ENCODE measurements at places on chromosomes 6 and 20. TPM values are rescaled to one million over a fixed set of nuclear protein-coding genes. Genes with fewer than 3 reads are reported as not detected.
A peak's percentile ranks its signal among the peaks of the same experiment; 100 is the strongest.

The BPIFB1 gene
- total RNA-seq: not detected

The FAM50B gene
- total RNA-seq: 6.4 TPM

The WFDC5 gene
- total RNA-seq: not detected

The ENPP1 gene
- total RNA-seq: 22.1 TPM

The DACT2 gene
- 2.4 TPM for total RNA-seq

The SPATA25 gene
- 6.0 TPM for total RNA-seq

The PBOV1 gene
- total RNA-seq: not detected

The NTSR1 gene
- total RNA-seq: 1.5 TPM

The SMOC2 gene
- 10.2 TPM for total RNA-seq

The MICB gene
- total RNA-seq: 3.8 TPM

The PKIB gene
- 109 TPM for total RNA-seq

The DYNLRB1 gene
- 132 TPM for total RNA-seq

- no peak overlapping the region for H3K4me3 ChIP-seq
- no peaks in the 10 kb centered on the region for H3K36me3 ChIP-seq
- H3K4me1 ChIP-seq: peaks cover 19% of the 10 kb centered on the region
- H3K27me3 ChIP-seq: no peaks in the 10 kb centered on the region
- H3K27ac ChIP-seq: peak overlapping the region; percentile 22
These were observed 72.7 kb downstream of the METTL24 start for GRCh38 chr6:110285306-110286060.

GRCh38 chr6:128310451-128310850, 209.9 kb downstream of the PTPRK start:
- no peaks in the 10 kb centered on the region for H3K27me3 ChIP-seq
- DNase-seq: no peak
- no peak overlapping the region for H3K27ac ChIP-seq
- no peaks in the 10 kb centered on the region for H3K36me3 ChIP-seq

GRCh38 chr6:142698751-142699150, 246.2 kb downstream of the HIVEP2 start:
- no peaks in the 10 kb centered on the region for H3K27me3 ChIP-seq
- H3K4me1 ChIP-seq: no peaks in the 10 kb centered on the region
- no peak overlapping the region for H3K27ac ChIP-seq
- no peak overlapping the region for H3K4me3 ChIP-seq
- no peak for DNase-seq
- no peaks in the 10 kb centered on the region for H3K36me3 ChIP-seq

GRCh38 chr6:113318575-113318917, 538.6 kb upstream of the MARCKS start:
- no peak overlapping the region for H3K4me3 ChIP-seq
- no peaks in the 10 kb centered on the region for H3K27me3 ChIP-seq
- DNase-seq: no peak
- H3K4me1 ChIP-seq: no peaks in the 10 kb centered on the region

GRCh38 chr6:81381382-81381916, 371.0 kb downstream of the TENT5A start:
- H3K4me1 ChIP-seq: no peaks in the 10 kb centered on the region
- no peak overlapping the region for H3K4me3 ChIP-seq
- no peak overlapping the region for H3K27ac ChIP-seq
- H3K36me3 ChIP-seq: no peaks in the 10 kb centered on the region

- no peak overlapping the region for H3K4me3 ChIP-seq
- no peak overlapping the region for H3K27ac ChIP-seq
- H3K4me1 ChIP-seq: peaks cover 12% of the 10 kb centered on the region
These were observed 28.9 kb upstream of the ASF1A start for GRCh38 chr6:118865100-118865391.

DNA sequence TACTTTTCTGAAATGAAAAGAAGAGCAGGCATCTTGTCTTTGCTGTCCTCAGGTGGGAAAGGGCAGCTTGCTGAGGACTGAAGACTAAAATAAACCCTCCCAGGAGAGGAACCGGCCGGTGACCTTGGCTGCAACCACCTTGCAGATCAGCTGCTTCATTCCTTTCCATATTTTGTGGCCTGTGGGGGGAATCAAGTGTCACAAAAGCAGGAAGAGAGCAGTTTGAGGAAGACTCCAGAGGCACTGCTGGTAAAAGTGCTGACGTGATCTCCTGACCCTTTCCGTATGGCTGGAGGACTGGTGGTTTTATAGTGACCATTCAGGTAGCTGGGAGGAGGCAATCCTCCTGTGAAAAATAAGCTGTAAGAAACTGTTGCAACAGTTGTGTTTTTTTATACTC, 157.0 kb downstream of the PLCB4 start:
- no peak for DNase-seq
- H3K27ac ChIP-seq: no peak overlapping the region
- H3K36me3 ChIP-seq: no peaks in the 10 kb centered on the region
- H3K27me3 ChIP-seq: no peaks in the 10 kb centered on the region

- no peak overlapping the region for H3K4me3 ChIP-seq
- no peaks in the 10 kb centered on the region for H3K4me1 ChIP-seq
- peaks cover 4% of the 10 kb centered on the region for H3K27me3 ChIP-seq
These were observed 4.1 kb downstream of the ANGPT4 start for GRCh38 chr20:911882-912600.

DNA sequence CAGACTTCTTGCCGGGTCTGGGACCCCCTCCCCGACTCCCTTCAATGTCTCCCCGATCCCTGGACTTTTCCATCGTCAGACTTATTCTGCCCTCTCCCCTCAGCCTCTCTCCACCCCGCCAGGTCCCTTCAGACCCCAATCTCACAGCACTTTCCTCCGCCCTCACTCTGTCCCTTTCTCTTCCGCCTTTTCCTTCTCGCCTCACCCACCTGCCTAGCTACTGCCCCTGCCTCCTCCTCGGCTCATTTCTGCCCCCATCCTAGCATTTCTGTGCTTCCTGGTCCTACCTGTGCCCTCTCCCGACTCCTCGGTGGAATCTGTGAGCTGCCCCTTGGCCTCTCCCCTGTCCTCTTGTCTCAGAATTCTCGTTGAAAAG, 616 bp downstream of the CHMP4B start:
- DNase-seq: no peak
- H3K36me3 ChIP-seq: no peaks in the 10 kb centered on the region
- H3K27me3 ChIP-seq: no peaks in the 10 kb centered on the region
- H3K4me1 ChIP-seq: peaks cover 32% of the 10 kb centered on the region

- peaks cover 6% of the 10 kb centered on the region for H3K4me1 ChIP-seq
- no peaks in the 10 kb centered on the region for H3K27me3 ChIP-seq
- no peaks in the 10 kb centered on the region for H3K36me3 ChIP-seq
- H3K27ac ChIP-seq: no peak overlapping the region
- DNase-seq: peak; percentile 20
- H3K4me3 ChIP-seq: no peak overlapping the region
These were observed 15.0 kb downstream of the CALHM6 start for GRCh38 chr6:116476002-116476678.

DNA sequence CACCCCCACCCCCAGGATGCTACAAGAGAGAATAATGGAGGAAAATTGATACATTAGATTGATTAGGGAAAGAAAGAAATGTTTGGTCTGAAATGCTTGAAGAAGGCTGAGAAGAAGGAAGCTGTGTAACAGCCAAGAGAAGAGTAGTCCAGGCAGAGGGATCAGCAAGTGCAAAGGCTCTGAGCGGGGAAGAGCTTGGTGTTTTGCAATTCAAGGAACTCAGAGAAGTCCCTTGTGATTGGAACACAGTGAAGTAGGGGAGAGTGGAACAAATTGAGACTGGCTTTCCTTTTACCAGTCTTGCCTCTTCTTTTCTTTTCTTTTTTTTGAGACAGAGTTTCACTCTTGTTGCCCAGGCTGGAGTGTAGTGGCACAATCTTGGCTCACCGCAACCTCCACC, 76.6 kb upstream of the CHD6 start:
- H3K27ac ChIP-seq: peak overlapping the region; percentile 89
- no peaks in the 10 kb centered on the region for H3K4me1 ChIP-seq
- no peaks in the 10 kb centered on the region for H3K27me3 ChIP-seq
- H3K4me3 ChIP-seq: no peak overlapping the region

DNA sequence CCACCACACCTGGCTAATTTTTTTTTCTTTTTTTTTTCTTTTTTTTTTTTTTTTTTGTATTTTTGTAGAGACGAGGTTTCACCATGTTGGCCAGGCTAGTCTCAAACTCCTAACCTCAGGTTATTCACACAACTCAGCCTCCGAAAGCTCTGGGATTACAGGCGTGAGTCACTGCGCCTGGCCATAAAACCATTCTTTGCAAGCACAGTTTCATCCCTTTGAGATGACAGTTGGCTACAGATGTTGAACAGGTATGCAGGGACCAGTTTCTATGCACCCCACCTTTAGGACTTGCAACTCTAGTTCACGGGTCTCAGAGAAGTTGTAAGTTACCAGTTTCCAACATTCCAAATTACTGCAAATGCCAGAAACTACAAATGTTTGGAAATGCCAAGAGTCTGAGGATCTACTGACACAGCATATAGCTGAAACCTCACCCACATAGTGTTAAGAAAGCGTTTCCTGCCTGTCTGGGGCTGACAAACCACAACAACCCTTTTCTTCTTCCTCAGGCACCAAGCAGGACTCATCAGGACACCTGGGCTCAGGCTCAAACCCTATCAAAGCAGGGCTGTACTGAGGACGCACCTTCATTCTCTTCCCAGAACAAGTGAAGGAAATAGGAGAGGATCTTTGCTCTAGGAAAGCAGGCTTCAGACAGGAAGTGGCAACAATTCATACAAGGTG, 22.9 kb downstream of the ARHGAP18 start:
- H3K36me3 ChIP-seq: no peaks in the 10 kb centered on the region
- H3K27me3 ChIP-seq: no peaks in the 10 kb centered on the region
- H3K4me1 ChIP-seq: peaks cover 9% of the 10 kb centered on the region
- DNase-seq: peak; percentile 38

- H3K36me3 ChIP-seq: no peaks in the 10 kb centered on the region
- peak; percentile 67 for DNase-seq
- peak overlapping the region; percentile 80 for H3K4me3 ChIP-seq
- H3K4me1 ChIP-seq: peaks cover 31% of the 10 kb centered on the region
- peak overlapping the region; percentile 98 for H3K27ac ChIP-seq
- no peaks in the 10 kb centered on the region for H3K27me3 ChIP-seq
These were observed 968 bp downstream of the PHF3 start for GRCh38 chr6:63636518-63637021.

- no peak overlapping the region for H3K4me3 ChIP-seq
- no peak for DNase-seq
- H3K27ac ChIP-seq: no peak overlapping the region
- peaks cover 12% of the 10 kb centered on the region for H3K4me1 ChIP-seq
- H3K27me3 ChIP-seq: no peaks in the 10 kb centered on the region
- no peaks in the 10 kb centered on the region for H3K36me3 ChIP-seq
These were observed 13.4 kb upstream of the IP6K3 start for GRCh38 chr6:33759887-33760629.

All from transverse colon (tissue), 4 donors.